ENCODE measurements at places on chromosomes 1 and 21. TPM values are rescaled to one million over a fixed set of nuclear protein-coding genes. Genes with fewer than 3 reads are reported as not detected.
A peak's percentile ranks its signal among the peaks of the same experiment; 100 is the strongest.

- no peaks in the 10 kb centered on the region for H3K27me3 ChIP-seq
- no peak overlapping the region for H3K4me3 ChIP-seq
- peaks cover 14% of the 10 kb centered on the region for H3K4me1 ChIP-seq
- peaks cover 6% of the 10 kb centered on the region for H3K36me3 ChIP-seq
These were observed 813 bp upstream of the SFT2D2 start for GRCh38 chr1:168224991-168225390.

GRCh38 chr1:185017338-185017737 is 28.0 kb upstream of the RNF2 start:
- H3K4me1 ChIP-seq, result peaks cover 19% of the 10 kb centered on the region
- H3K4me3 ChIP-seq, result no peak overlapping the region
- H3K36me3 ChIP-seq, result no peaks in the 10 kb centered on the region
- no peaks in the 10 kb centered on the region for H3K27me3 ChIP-seq
- H3K27ac ChIP-seq, result peak overlapping the region; percentile 83

GRCh38 chr21:43332861-43333297 is 94.1 kb downstream of the SIK1 start:
- no peaks in the 10 kb centered on the region for H3K36me3 ChIP-seq
- no peak overlapping the region for H3K4me3 ChIP-seq
- H3K27ac ChIP-seq, result peak overlapping the region; percentile 77
- H3K27me3 ChIP-seq, result no peaks in the 10 kb centered on the region
- no peak for DNase-seq

The FCGR2B gene
- 0.06 TPM for polyA plus RNA-seq

All from large intestine (tissue), 12 donors.